ENCODE measurements at places on chromosomes 7 and 10.

- DNase-seq, result no peak
Observed at GRCh38 chr7:386385-386784, 96.4 kb downstream of the FOXL3 start.

- DNase-seq, result no peak
Observed at GRCh38 chr10:51462076-51462779, 237.2 kb downstream of the CSTF2T start.

DNA sequence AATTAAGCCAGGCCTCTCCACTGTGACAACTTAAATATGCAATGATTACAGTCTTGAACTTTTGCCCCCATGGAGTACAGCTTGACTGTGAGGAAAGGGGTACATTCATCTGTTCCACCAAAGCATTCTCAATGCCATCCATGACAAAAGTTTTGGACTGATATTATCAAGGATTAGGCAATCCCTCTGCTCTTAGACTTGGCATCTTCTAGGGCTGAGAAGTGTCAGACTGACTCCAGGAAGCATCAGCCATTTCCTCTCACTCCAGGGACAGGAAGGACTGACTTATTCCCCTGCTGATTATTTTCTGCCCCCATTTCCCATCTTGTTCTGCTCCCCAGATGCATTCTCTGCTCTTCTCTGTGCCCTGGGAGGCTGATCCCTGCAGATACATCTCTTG is 69.7 kb downstream of the ZNF365 start:
- no peak for DNase-seq

GRCh38 chr7:100675581-100676350 is 2.2 kb downstream of the GNB2 start:
- DNase-seq, result no peak

DNA sequence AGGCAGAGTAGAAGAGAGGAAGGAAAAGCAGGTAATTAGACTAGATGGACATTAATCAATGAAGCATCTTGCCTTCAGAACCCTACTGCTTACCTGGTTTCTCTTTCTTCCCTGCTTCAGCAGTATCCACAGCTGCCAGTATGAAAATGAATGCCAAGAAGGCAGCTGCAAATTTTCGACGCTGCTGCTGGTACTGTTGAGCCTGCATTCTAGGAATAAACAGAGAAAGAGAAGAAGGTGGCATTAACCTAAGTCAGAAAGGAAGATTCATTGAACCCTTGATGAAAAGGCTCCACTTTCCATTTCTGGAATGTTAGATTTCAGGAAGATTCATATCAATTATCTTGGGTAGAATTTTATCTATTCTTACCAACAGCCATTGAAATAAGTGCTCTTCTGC is 88.8 kb downstream of the PTN start:
- no peak for DNase-seq

DNA sequence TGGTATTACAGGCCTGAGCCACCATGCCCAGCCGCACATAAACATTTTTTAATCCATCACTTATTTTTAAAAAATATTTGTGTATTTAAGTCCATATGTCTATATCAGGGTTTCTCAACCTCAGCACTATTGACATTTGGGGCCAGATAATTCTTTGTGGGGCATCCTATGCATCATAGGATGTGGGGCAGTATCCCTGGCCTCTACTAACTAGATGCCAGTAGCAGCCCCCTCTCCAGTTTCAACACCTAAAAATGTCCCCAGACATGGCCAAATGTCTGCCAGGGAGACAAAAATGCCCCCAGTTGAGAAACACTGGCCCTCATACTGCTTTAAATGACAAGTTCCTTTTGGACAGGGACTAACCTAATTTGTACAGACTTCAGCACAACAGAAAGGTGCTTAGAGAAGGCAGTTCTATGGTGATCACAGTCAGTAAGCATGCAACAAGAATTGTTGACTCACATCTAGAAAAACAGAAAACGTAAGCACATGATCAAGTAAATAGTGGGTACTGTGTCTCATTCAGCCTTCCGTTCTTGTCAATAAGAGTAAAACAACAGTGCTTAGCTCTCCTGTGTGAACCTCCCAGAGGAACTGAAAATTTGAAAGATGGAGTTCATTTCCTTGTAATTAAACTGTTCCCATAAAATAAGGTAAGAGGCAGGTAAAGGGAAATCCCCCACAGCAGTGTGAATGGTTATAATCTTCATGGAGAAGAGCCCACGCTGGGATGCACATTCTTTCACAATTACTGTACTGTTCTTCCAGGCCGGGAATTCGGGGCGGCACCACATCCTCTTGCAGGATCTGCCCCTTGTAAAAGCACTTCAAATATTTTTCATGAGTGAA is 17.3 kb upstream of the ADRB1 start:
- no peak for DNase-seq

- no peak for DNase-seq
Observed at GRCh38 chr7:6175645-6176044, 96.8 kb downstream of the CYTH3 start.
